ENCODE measurements at places on chromosomes 12 and 14.

DNA sequence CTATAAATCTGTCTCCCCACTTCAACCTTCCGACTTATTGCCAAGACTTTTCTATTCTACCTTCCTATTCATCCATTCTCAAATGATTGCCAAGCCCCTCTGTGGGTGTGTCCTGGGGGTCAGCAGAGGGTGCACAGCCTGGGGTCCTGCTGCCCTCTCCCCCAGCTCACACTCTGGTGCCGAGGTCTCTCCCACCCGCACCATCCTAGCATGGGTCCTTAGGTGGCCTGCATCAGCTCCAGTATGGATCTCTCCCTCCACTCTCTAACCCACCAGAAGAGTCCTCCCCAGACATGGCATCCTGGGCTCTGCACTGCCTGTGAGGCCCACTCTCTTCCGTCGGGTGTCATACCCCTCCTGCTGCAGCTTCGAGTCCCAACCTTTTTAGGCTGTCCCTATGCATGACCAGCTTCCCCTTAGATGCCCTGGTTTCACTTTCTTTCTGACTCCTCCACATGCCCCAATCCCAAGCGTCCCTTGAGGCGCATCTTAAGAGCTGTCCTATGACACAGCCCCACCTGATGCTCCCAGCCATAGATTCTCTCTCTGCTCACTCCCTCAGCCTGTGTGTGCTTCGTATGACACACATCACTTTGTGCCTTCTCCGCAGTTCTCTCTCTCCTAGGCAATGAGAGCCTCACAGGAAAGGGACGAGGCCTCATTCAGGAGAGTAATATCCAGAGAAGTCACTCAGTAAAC is 43.9 kb downstream of the GIT2 start:
- DNase-seq: no peak

DNA sequence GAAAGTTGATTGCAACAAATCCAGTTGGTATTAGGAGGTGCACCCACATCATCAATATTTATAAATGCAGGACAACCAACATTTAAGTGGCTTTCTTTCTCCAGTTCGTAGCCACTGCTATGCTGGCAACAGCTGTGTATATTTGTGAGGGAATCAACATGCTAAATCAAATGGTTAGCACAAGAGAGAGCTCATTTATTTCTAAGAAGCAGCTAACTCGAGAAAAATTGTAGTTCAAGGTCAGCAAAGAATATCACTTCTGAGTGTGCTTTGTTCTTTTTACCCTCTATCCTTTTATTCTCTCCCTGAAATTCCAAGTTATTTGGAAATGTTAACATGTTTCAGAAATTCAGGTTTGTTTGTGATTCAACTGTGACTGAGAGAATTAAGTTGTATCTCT is 137.3 kb downstream of the NAV3 start:
- no peak for DNase-seq

- no peak for DNase-seq
Observed at GRCh38 chr12:33653362-33653761, 213.7 kb upstream of the SYT10 start.

- DNase-seq: no peak
Observed at GRCh38 chr12:21893924-21894323, 47.3 kb downstream of the ABCC9 start.

GRCh38 chr14:58901826-58902225 is 264.1 kb downstream of the DACT1 start:
- DNase-seq: no peak

DNA sequence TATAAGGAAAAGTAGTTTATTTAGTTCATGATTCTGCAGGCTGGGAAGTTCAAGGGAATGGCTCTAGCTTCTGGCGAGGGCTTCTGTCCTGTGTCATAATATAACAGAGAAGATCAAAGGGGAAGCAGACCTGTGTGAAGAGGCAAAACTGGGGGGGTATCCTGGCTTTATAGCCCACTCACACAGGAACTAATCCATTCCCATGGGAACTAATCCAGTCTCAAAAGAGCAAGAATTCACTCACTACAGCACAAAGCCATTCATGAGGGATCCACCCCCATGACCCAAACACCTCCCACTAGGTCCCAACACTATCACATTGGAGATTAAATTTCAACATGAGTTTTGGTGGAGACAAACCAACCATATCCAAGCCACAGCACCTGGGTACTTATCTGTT is 6.9 kb downstream of the ALDH6A1 start:
- no peak for DNase-seq

DNA sequence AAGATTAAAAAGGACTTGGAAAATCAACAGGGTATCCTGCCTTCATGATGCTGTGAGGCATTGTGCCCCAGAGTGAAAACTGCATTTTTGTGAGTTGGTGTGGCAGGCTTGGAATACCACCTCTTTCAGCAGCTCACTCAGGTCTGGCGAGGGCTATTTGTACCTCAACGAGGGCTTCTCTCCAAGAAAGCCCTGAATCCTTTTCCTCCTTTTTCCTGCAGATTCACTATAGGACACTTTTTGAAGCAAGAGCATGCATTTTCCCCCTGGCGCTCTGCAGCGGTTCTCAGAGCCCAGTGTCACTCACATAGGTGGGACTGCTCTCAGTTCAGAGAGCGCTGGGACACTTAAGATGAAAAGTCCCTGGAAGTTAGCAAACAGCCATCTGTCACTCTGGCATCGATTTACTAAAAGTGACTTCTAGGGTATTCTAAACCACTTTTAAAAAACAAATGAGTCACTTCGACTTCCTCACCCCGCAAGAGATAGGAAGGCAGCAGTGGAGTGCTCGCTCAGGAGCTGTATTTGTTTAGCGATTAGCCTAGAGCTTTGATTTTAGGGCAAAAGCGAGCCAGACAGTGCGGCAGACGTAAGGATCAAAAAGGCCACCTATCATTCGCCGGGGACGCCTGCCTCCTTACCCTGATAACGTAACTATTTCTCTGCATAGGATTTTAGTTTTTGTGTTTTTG is 782 bp upstream of the LGR5 start:
- DNase-seq: no peak

- no peak for DNase-seq
Observed at GRCh38 chr14:56532546-56532945, 47.1 kb upstream of the TMEM260 start.

- DNase-seq: no peak
Observed at GRCh38 chr14:51872396-51872795, 12.0 kb downstream of the GNG2 start.

- DNase-seq: no peak
Observed at GRCh38 chr12:38161123-38162000, 155.2 kb upstream of the ALG10B start.

DNA sequence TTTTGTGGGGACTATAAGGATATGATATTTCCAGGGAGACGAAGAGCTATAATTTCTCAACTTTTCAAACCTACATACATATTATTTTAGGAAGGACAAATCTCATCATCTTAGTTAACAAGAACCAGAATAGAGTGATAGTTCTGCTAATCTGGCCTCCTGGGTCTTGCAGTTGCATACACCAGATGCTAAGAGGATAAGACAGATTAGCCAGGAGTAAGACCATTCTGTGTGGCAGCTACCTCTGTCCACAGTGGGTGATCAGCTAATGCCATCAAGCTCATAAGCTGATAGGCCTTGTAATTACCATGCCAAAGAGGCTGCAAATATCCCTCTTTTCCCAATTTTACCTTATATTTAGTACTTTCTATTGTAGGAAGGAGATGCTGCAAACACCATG is 776.8 kb downstream of the NRXN3 start:
- DNase-seq: no peak

- DNase-seq: no peak
Observed at GRCh38 chr14:25108291-25108690, 58.3 kb upstream of the STXBP6 start.

DNA sequence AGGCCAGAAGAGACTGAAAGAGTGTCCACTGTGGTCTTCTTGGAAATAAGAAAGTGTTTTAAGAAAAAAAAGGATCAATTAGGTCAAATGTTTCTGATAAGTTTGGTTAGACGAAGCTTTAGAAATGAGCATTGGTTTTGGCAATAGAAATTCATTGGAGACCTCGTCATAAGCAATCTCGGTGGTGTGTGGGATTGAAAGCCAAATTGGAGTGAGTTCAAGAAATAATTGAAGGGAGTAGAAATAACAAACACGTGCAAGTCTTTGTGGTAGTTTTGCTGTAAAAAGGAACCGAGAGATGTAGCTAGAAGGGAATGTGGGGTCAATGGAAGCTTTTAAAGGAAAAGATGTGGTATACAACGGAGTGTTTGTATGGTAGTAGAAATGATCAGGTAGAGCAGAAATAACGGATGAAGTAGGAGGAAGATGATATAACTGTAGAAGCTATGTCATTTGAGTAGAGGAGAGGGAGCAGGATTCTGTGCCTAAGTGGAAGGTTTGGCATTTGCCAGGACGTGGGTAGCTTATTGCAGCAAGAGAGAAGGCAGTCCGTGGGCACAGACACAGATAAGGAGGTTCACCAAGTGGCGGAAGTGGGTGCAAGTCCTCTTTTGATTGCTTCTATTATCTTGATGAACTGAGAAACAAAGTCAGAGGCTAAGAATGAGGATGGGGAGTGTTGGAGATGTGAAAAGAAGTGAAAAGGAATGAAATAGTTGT is 146.2 kb downstream of the DACT1 start:
- DNase-seq: no peak

- no peak for DNase-seq
Observed at GRCh38 chr12:68279227-68280054, 26.0 kb upstream of the IL22 start.

GRCh38 chr14:97402279-97402678 is 605.1 kb downstream of the VRK1 start:
- no peak for DNase-seq

GRCh38 chr12:108270035-108270848 is 68.9 kb downstream of the CMKLR1 start:
- no peak for DNase-seq

- no peak for DNase-seq
Observed at GRCh38 chr14:69972755-69973154, 93.5 kb downstream of the SMOC1 start.

- DNase-seq: no peak
Observed at GRCh38 chr14:58200480-58200841, 512 bp downstream of the ACTR10 start.

DNA sequence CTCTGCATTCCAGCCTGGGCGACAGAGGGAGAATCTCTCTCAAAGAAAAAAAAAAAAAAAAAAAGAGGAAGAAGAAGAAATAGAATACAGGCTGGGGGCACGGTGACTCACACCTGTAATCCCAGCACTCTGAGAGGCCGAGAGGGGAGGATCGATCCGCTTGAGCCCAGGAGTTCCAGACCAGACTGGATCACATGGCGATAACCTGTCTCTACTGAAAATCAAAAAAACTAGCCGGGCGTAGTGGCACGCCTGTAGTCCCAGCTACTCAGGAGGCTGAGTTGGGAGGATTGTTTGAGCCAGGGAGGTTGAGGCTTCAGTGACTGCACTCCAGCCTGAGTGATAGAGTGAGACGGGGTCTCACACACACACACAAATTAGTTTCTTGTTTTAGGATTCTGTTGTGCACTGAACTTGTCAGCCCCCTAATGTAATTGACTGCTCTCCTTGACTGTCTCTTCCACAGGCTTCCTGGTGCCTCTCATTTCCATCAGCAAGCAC is 963 bp upstream of the TINF2 start:
- DNase-seq: no peak

- DNase-seq: no peak
Observed at GRCh38 chr12:76878099-76878898, 520 bp downstream of the CSRP2 start.

DNA sequence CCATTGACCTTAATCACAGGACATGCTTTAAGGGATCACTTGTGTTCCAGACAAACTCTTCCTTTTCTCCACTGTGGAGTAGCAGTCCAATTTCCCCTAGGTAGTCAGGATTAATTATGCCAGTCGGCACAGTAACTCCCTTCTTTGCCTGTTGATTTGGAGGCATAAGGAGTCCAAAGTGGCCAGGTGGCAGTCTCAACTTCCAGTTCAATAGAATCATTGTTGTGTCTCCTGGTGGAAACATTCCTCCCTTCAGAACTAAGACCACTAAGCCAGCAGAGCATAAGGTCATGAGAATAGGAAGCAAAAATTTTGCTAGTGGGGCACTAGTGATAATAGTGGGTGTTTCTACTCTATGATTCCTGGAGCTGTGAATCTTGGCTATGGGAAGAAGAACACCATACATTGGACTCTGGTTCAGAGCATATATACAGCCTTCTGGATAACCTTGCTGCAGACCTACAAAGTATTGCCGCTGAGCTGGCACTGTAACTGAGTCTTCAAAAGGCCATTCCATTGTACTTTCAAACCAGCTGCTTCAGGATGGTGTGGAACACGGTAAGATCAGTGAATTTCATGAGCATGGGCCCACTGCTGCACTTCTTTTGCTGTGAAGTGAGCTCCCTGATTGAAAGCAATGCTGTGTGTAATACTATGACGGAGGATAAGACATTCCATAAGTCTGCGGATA is 147.3 kb upstream of the MAX start:
- no peak for DNase-seq
